ENCODE measurements at places on chromosomes 2 and 18.

GRCh38 chr2:74361327-74361726 is 18.1 kb upstream of the SLC4A5 start:
- DNase-seq, result no peak

DNA sequence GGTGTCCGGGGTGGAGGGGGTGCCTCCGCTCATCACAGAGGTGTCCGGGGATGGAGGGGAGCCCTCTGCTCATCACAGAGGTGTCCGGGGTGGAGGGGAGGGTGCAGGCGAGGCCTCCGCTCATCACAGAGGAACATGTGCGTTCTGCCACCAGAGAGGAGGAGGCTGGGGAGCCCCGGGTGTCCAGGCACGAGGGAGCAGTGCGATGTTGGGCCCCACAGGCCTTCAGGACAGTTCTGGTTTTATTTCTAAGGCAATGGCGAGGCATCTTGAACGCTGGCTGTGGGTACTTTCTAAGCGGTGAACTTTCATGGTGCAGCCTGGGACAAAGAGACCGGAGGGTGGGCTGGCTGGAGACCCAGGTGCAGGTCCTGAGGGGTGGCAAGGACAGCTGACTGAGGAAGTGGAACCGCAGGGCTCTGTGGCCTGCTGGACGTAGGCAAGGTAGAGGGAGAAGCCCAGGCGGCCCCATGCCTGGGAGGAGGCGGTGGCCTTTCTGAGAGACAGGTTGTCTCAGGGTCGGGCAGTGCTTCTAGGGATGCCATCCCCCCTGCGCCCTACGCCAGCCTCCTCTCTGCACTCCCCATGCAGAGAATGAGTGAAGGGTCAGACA is 196.6 kb upstream of the SALL3 start:
- DNase-seq, result no peak

DNA sequence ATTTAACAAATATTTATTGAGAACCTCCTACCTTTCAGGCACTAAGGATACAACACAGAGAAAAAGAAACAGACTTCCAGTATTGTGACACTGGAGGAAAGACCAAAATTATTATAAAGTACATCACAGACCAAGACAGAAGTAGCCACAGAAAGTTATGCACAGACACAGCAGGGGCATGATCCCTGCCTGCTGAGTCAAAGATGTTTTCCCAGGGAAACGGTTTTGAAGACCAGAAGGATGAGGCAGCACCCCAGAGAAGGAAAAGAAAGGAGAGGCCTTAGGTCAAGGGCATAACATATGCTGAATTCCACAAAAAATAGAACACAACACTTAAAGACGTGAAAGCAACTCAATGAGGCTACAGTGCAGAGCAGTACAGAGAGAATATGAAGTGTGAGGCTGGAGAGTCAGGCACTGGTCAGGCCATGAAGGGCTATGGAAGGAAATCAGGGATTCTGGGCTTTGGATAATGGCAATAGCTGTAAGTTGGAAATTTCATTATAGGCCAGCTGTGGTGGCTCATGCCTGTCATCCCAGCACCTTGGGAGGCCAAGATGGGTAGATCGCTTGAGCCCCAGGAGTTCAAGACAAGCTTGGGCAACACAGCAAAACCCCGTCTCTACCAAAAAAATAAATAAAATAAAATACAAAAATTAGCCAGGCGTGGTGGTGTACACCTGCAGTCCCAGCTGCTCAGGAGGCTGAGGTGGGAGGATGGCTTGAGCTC is 8.2 kb downstream of the ADAM17 start:
- DNase-seq, result no peak

GRCh38 chr2:241151934-241152660 is 1.8 kb downstream of the PPP1R7 start:
- DNase-seq, result no peak

GRCh38 chr18:36132756-36133155 is 3.1 kb downstream of the ELP2 start:
- no peak for DNase-seq

- DNase-seq, result no peak
Measured at GRCh38 chr2:105733875-105734274, 10.8 kb upstream of the NCK2 start.

GRCh38 chr2:218271487-218271797 is 1.1 kb downstream of the PNKD start:
- DNase-seq, result no peak

- no peak for DNase-seq
Measured at GRCh38 chr18:51044928-51045585, 15.0 kb downstream of the SMAD4 start.

DNA sequence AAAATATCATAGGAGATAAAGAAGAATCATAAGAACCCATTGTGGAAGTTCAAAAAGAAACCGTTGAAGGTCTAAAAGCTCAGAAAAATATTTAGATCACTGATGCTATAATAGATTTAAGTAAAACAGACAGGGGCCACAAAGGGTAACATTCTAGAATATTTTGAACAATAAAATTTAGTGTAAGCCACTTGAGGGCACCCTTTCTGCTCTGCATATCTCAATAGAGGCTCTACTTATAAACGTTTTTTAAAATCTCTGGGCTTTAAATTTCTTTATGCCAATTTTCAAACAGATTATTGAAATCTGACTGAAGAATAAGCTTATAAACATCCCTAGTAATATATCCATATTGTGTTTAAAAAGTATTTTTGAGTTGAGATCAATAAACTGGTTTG is 57.6 kb upstream of the IL1RL1 start:
- DNase-seq, result no peak

GRCh38 chr2:219681694-219682300 is 54.4 kb downstream of the SLC4A3 start:
- no peak for DNase-seq

- no peak for DNase-seq
Measured at GRCh38 chr2:152322222-152322621, 12.8 kb upstream of the FMNL2 start.

GRCh38 chr2:178477443-178478129 is 814 bp downstream of the FKBP7 start:
- DNase-seq, result peak; percentile 7

- no peak for DNase-seq
Measured at GRCh38 chr2:48219555-48220436, 310.2 kb upstream of the STON1 start.

DNA sequence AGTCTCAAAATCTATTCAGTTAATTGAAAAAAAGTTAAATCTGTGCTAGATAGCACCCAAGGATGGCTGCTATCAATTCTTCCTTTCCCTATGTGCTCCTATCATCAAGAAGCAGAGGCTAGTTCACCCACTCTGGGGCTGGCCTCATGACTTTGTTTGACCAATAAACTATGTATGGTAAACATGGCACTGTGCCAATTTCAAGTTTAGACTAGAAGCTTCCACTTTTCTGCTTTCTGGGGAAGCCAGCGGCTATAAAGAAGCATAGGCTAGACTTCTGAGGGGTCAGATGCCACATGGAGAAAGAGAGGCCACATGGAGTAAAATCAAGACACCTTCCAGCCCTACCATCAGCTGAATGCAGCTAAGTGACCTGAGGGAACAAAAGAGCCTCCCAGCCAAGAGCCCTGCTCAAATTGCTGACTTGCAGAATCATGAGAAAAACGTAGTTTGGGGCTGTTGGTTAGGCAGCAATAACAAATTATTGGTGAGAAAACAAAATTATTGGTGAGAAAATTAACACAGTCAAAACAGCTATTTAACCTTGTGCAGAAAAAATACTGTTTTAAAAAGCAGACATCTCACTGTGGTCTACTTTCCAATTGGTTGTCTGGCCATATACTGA is 86.5 kb upstream of the SLC14A2 start:
- DNase-seq, result no peak

DNA sequence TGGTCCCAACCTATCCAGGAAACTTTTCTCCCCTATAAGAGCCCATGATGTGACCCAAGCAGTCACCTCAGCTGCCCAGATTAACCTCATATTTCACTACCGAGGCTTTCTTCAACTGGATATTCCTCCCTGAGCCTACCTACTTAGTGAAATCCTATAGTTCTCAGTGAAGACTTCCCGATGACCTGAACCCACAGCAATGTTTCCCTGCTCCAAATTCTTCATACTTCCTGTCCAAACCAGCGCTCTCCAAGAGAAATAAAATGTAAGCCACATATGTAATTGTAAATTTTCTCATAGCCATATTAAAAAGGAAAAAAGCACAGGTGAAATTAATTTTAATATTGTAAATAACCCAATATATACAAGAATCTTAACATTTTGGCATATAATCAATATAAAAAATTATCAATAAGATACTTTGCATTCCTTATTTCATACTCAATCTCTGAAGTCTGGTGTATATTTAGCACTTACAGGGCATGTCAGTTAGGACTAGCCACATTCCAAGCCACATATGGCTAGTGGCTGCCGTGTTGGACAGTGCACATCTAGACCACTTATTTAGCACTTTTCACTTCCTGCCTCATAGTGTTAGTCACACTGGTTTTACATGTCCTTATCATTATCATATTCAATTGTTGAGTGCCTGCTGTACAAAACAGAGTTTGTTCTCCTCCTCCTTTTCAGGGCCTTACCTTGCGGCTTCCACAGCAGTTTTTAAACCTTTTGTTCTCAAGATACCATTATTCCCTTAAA is 1.9 kb upstream of the STAT4 start:
- DNase-seq, result no peak

GRCh38 chr18:77068321-77069312 is 64.0 kb downstream of the MBP start:
- no peak for DNase-seq

DNA sequence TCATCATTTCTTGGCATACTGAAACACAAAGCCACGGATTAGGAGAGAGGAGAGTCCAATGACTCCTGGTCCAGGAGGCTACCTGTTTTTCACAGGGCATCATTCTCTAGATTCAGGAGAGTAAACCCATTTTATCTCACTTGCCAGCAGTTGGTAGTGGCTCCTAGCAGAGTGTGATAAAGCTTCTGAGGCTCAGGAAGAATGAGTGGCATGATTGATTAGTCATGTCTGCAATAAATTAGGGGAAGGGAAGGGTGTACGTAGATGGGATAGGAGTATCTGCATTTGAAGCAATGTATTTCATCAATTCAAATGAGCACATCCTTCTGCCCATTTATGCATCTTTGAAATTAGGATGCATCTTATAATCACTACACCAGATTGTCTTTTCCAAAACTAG is 31.1 kb upstream of the PNO1 start:
- no peak for DNase-seq

- peak; percentile 10 for DNase-seq
Measured at GRCh38 chr2:225400546-225401400, 1.3 kb downstream of the NYAP2 start.

DNA sequence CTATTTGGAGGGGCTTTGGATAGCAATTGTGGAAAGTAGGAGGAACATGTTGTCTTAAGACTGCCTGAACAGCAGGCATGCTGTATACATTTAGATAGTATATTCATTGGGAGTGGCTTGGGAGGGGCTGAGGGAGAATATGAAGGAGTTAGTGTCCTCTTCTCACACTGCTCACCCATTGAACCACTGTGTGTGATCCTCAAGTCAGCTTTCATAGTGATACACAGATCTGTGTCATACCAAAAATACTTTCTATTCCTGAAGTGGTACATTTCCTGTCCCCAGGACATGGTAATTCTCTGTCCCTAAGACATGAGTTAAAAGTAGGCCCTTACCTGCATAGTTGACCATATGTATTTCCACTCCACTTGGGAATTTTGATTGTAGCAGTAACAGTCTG is 9.6 kb downstream of the NEMP2 start:
- DNase-seq, result no peak

- peak; percentile 41 for DNase-seq
Measured at GRCh38 chr18:49858309-49859020, 45.1 kb upstream of the ACAA2 start.

DNA sequence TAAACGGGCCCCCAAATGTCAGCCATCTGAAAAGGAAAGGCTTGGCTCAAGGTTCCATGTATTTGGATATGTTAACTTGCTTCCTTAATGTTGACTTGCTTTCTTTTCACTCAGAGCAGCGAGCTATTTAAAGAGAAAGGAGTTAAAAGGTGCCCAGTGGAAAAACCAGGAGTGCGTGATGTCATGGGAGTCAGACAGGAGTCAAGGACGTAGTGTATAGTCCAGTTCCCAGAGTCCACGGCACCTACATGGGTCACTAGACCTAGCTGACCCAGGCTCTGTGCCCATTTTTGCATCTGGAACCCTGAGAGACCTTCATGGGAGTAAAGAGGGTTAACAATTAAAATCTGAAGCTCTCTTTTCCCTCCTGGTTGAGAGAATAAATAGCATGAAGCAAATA is 19.8 kb downstream of the SLC3A1 start:
- no peak for DNase-seq

Measured in cerebellum (tissue), 4 donors.